ENCODE measurements at places on chromosomes 16 and 17.

DNA sequence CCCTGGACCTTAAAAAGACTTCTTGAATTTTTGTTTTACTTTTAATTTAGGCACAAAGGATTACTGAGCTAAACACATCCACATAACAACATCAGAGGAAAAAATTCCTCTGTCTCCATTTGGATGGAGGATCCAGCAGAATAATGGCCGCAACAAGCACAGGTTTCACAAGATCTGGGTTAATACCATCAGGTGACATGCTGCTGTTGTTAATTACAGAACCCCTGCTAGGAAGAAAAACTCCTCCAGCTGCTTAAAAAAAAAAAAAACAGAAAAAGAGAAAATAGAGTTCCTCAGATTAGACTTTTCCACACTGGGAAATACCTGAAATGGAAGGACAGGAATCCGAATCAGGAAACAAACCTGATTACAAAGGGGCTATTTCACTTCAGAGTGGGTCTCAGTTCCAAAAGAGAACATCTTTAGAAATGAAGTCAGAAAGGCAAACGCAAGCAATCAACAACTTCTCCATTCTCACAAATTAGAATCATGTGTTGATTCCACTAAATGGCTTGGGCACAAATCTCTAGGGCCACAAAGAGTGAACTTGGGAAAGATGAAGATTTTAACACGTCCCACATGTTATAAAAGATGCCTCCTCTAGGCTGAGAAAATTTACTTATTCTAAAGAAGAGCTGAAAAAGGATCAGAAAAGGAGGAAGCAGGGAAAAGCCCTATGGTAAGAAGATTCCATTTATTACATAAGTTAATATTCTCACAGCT lies 44.0 kb downstream of the SPOP start:
- DNase-seq = no peak

- no peak for DNase-seq
Observed at GRCh38 chr17:50186661-50187393, 14.6 kb downstream of the COL1A1 start.

GRCh38 chr17:67639979-67640378 lies 77.8 kb upstream of the NOL11 start:
- DNase-seq = no peak

DNA sequence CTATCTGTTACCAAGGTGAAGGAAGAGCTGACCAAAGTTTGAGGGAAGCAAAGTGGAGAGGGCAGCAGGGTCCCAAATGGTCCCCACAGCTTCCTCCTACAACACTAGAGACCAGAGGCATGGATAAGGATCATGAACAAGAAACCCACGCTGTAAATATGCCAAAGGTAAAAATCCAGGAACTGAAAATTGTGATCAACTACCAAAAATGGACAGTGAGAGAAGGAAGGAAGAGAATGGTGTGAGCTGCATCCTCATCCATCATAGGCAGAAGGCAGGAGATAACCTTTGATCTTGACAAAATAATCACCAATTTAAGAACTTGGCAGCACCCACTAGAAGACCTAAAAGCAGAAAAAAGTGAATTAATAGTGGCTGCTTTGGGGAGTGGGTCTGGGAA lies 66.2 kb downstream of the CYTH1 start:
- DNase-seq = no peak

- DNase-seq = no peak
Observed at GRCh38 chr17:37088459-37088858, 139.7 kb downstream of the AATF start.

DNA sequence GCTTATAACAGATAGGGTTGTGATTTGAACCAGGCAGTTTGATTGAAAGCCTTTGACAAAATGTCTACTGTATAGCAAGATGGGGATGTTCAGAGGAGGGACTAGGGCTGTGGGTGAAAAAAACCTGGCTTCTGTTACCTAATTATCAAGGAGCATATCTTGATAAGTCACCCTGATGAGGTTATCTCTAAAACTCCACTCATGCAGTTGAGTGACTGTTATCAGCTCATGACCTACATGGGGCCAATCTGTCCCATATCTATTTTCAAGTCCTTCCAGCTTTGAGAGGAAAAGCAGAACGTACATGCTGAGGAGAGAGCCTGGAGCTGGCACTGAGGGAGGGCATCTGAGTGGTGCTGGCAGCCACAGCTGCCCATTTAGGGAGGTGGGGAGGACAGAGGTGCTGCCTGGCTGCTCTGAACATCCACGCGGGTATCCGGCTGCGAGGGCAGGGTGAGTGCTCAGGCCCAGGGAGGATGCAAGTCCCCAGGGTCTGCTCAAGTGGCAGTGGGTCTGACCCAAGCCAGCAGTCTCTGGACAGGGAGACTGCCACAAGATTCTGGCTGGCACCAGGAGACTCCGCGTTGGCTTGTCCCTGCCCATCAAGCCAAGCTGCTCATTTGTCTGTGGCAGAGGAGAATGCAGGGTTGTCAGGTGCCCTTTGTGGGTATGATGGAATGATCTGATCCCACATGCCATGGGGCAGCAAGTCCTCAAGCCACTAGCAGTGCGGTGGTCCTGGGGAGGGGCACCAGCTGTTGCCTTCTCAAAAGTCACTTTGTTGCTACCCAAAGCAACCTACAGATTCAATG lies 29.2 kb downstream of the ATPAF2 start:
- no peak for DNase-seq

DNA sequence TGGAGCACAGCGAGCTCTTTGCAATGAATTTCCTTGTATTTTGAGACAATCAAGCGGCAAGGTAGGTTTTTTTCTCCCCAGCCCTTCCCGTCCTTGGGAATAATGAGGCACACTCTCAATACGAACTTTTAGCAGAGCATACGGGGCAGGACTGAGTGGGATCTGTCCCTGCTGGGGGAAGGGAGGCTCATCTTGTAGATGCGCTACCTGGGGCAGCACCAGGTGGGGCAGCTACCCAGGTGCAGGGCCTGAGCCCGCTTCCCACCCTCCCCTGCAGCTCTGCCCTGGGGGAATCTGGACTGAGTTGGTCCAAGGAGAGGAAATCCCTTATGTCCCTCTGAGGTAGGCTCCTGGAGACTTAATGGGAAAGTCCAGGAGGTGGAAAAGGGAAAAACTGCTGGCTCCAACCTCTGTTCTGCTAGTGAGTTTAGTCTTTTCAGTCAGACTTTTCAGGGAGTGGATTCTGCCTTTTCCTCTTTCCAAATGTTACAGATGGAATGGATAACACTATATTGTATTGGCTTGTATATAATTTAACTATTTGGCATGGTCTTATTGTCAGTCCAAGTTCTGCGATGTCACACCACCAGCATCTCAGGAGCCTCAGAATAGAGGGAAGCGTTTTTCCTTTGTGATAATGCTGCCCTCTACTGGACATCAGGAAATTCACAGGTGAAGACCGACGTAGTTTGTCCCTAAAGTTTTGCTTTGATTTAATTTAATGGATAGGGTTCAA lies 9.6 kb upstream of the CES1 start:
- peak; percentile 49 for DNase-seq

- no peak for DNase-seq
Observed at GRCh38 chr16:28189245-28189644, 22.5 kb downstream of the XPO6 start.

DNA sequence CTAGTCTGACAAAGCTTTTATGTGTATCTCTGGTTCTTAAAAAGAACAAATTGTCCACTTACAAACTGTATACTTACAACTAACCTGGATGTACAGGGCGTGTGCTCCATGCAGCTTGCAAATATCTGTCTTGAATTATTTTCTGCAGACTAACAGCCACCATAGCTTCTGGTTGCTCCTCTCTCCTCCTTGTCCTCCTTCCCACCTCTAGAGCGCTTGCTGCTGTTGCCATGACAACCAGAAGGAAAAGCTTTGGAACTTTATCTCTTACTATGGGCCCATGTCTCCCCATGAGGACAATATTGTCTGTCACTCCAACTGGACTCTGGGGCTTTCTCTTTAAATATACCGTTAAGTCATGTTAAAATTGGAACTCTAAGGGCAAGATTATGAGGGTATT lies 71.5 kb upstream of the DHX40 start:
- DNase-seq = no peak

- no peak for DNase-seq
Observed at GRCh38 chr17:15232517-15232915, 32.6 kb downstream of the PMP22 start.

GRCh38 chr16:89823087-89823823 lies 5.0 kb upstream of the SPIRE2 start:
- DNase-seq = no peak

GRCh38 chr17:48295362-48296288 lies 134.4 kb downstream of the SKAP1 start:
- peak; percentile 70 for DNase-seq

GRCh38 chr17:2405247-2405926 lies 4.5 kb upstream of the MNT start:
- no peak for DNase-seq

GRCh38 chr16:88705801-88706228 lies 393 bp downstream of the RNF166 start:
- no peak for DNase-seq

DNA sequence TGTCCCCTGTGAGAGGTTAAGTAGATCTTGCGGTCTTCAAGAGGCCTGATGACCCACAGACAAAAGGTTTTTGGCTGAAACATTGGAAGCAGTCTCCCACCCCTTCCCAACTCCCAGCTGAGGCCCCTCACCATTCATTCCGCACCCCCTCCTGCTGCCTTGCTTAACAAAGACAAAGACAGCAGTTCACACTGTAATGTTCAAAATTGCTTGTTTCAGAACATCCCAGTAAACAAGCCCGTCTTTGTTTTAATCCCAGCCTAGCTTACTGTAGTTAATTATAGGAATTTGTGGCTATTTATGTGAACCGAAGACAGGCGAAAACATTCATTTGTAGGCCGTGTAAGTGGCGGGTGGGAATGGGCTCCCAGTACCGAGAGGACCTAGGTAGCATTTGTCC lies 55.7 kb downstream of the IRX5 start:
- no peak for DNase-seq

- DNase-seq = no peak
Observed at GRCh38 chr16:56777482-56777881, 47.6 kb downstream of the NUP93 start.

DNA sequence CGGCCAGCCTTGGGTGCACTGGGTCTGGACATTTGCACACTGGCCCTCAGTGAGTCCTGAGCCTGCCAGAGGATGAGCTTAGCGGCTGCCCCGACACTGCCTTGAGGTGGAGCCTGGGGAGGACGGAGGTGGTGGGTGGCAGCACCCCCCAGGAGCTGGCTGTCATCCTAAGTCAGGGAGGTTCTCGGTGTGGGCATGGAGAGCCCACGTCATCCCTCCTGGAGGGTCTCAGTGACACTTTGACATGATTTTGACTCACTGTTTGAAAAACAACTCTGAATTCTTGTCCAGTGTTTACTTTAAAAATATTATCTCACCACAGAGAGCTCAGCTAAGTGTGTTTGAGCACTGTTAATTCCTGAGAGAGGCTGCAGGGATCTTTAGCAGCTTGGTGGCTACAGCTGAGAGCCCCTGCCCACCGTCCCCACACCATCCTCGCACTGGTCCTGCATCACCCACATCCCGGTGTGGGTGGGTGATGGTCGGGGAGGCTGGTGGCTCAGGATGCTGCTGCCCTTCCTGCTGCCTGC lies 63.1 kb downstream of the BANP start:
- no peak for DNase-seq

DNA sequence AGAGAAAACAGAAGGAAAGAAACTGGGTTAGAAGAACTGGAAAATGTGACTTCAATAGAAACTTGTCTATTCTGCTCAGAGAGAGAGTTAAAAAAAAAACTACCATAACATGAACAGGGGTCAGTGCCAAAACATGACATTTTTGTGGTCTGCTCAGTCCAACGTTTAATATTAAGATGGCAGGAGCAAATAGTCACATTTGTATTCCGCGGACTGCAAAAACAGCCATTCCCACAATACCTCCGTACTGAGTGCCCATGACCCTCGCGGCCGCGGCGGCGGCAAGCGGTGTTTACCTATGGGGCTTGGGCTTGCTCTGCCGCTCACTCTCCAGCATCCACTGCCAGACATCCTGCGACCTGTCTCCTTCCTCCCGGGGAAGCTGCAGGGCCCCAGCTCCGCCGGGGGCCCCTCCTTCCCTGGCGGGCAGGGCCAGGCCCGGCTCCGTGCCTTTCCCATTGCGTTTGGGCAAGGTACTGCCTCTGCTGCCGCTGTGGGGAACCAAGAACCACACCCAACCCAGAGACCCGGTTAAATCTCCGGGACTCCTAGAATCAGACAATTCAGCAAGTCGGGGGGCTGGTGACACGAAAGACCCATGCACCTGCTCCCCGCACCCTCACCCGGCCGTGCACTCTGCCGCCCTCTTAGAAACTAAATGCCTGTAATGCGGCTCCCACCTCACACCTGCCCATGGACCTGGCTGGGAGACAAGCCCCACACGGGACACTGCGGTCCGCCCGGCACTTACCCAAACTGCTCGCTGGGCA lies 24.7 kb downstream of the AXIN2 start:
- no peak for DNase-seq

DNA sequence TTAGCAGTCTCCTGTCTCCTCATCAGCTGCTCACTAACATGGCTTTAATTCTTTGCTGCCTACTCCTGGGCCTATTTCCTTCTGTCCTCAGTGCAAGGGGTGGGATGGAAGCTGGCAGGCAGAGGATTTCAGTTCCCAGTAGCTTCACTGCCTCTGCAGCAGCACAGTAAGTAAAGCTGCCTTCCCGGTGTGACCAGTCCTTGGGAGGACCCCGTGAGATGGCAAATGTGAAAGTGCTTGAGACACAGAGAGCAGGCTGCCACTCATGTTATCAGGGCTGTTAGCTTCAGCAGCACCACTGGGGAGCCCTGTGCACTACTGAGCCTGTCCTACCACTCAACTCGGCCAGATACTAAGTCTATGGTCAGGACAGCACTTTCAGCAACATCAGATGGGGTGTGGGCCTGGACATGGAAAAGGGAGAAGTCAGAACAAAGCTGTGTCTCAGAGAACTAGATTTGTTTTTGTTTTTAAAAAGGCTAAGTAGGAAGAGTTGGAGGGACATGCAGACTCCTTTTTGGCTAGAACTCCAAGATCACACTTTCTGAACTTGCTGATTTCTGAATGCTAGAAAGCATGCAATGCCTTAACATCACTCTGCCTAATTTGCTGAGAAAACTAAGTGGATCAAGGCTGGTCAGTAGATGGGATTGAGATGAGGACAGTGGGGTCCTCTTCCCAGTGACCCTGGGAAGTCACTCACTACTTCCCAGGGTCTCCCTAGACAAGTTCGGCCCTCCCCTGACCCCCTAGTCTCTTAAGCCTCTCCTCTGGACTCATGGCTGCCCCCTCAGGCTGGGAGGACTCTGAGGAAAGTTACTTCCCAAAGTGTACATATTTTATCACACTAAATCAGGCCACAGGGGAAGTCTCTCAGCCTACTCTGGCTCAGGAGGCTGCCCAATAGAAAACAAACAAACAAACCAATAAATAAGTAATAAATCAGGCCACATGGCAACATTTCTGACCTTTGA lies 1.1 kb downstream of the ACSF2 start:
- peak; percentile 68 for DNase-seq

GRCh38 chr16:11330526-11331237 lies 14.6 kb upstream of the RMI2 start:
- DNase-seq = no peak

GRCh38 chr17:74361230-74362068 lies at the start of gene BTBD17:
BTBD17 (minus strand) TSS chr17:74361868; CDS start chr17:74361819, 49 bp downstream.
- no peak for DNase-seq
